ENCODE measurements at places on chromosomes 6 and 20. TPM values are rescaled to one million over a fixed set of nuclear protein-coding genes. Genes with fewer than 3 reads are reported as not detected.

Gene TBXT
- total RNA-seq = not detected

Gene TRIM10
- total RNA-seq = not detected

Gene KHDRBS2
- total RNA-seq = not detected

Gene CAGE1
- under 0.01 TPM for total RNA-seq

Gene GLO1
- 233 TPM for total RNA-seq

Gene LST1
- total RNA-seq = 0.29 TPM

Gene SNAP25
- not detected for total RNA-seq

Gene MUC22
- not detected for total RNA-seq

Gene SLC13A3
- total RNA-seq = 0.43 TPM

Gene CRISP3
- total RNA-seq = not detected

Gene TULP4
- total RNA-seq = 113 TPM

Data from thoracic aorta endothelial cell (primary cell).